T1000 (cell line): ENCODE measurements at places on chromosomes 12 and 14.

GRCh38 chr14:75497191-75497590 lies 25.1 kb upstream of the BATF start:
- DNase-seq, result no peak

GRCh38 chr12:121490401-121491281 lies 90.2 kb downstream of the KDM2B start:
- no peak for DNase-seq

GRCh38 chr12:5171701-5172100 lies 128.0 kb downstream of the KCNA5 start:
- DNase-seq, result no peak

- DNase-seq, result no peak
Observed at GRCh38 chr12:110159671-110160245, 35.6 kb downstream of the IFT81 start.

DNA sequence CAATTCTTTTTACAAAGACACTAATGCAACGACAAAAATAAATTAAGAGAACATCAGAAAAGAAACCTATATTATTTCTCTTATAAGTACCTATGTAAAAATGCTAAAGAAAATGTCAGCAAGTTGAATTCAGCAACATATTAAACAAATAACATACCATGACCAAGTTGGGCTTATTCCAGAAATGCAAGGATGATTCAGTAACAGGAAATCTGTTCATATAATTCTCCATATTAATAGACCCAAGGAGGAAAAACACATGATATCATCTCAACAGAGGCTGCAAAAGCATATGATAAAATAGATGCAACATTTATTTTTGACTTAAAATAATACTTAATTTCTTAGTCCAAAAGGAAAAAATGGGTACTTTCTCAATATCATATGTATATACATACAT lies 25.1 kb upstream of the GPHB5 start:
- DNase-seq, result no peak

DNA sequence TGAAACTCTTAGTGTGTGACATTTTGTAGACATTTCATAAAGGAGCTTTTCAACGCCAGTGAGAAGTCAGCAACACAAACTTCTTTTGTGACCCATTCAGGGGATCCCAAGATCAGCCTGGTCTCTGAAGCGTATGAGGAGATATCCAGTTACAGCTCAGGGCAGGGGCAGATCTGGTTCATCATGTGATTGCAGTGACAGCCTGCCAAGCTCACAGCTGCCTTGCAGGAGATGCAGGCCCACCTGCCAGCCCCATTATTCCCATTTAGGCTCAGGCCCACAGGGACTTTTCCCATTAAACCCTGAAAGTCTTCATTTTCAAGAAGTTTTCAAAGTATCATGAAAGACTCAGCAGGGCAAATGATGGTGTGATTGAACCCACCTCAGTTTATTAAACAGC lies 38.3 kb downstream of the SRGAP1 start:
- DNase-seq, result no peak

- no peak for DNase-seq
Observed at GRCh38 chr14:88188745-88189416, 134.2 kb downstream of the KCNK10 start.

DNA sequence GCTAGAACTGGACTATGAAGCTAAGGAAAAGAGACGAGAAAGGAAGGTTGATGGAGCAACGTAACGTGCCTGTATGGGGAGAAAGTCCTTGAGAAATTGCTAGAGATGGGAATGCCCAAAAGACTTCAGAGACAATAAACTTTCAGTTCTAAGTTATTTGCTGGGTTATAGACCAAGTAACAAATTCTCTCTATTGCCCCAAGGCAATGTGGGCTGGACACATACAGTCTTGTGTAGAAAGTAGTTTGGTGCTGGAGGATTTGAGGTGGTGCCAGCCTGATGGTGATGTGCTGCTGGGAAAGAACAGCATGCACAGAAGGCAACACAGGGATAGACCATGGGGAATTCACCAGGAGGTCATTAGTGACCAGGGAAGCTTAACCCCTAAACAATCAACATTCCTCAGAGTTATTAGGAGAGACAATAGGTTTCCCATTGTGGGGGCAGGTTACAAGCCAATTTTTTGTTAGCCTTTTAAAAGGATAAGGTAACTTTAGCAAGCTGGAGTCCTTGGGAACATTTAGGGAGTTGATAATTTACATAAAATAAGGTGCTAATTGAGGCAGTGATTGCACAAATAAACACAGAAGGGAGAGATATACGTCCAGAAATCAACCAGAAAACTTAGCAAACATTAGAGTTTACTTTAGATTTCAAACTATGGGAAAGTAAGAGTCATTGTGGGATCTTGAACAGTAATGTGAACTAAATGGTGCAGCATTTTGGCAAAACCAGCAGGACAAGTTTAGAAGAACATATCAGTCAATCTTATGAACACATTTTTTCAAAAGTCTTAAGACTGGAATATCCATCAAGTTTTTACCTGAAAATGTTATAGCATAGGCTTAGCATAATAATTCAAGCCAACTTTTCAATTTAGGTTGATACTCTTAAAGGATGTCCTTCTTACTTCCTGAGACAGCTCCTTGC lies 61.4 kb downstream of the LMNTD1 start:
- no peak for DNase-seq

GRCh38 chr14:97575677-97576076 lies 778.5 kb downstream of the VRK1 start:
- DNase-seq, result no peak

DNA sequence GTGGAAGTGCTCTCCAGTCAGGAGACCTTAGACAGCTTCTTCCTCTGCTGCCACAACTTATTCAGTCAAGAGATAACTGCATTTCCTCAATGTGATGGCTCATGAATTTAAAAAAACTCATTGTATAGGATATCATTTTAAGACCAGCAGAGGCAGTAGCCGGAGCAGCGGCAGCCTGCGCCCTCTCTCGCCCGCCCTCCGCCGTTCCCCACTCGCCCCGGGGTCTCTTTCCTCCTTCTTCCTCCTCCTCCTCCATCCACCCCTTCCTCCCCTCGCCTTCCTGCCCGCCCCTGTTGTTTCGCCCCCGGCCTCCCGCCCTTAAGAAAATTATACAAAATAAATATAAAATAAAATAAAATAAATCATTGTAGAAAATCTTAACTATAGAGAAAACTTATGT lies 687.6 kb downstream of the FLRT2 start:
- no peak for DNase-seq

DNA sequence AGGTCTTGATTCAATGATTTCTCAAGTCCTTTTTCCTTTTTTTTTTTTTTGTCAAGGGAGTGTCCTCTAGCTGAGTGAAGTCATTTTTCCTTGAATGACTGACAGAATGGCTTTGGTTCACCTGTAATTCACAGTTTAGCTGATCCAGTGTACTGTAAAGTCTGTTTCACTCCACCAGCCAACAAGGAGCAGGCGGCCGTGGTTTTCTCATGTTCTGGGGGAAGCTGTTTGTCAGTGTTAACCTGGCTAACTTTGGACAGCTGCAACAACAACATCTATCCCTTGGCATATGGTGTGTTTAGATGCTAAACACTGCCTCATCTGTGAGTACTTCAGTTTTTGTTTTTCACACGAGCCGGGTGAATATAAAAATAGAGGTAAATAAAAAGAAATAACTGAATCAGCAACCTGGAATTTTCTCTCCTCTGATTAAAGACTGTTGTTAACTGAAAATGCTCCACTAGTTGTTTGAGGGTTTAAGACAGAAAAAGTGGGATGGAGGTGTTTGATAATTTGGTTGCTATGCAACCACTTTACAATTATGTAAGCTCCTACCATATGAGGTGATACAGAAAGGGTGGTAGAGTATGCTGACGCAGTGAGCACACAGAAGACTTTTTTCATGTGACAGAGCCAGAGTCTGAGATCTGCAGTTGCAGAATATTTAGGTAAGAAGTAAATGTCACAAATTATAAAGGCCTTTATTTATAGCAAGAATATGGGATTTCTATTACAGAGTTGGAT lies 50.3 kb upstream of the SLC2A13 start:
- no peak for DNase-seq

- no peak for DNase-seq
Observed at GRCh38 chr14:36671149-36671548, 9.5 kb downstream of the PAX9 start.

GRCh38 chr12:25906651-25907340 lies 51.7 kb upstream of the RASSF8 start:
- DNase-seq, result no peak

DNA sequence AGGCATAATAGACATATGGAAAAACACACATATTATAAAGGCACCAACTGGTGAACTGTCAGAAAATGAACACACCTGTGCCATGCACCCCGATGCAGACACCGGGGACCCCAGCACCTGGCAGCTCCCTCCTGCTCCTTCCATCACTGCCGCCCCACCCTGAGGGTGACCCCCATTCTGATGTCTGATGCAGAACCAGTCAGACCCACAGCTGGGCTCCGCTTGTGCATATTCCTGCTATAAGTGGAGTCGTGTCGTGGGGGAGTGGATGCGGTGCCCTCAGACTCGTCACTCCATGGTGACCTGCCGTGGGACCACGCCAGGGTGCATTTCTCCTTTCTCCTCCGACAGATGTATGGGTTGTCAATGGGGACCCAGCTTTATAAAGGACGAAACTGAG lies 45.7 kb upstream of the MEG3 start:
- no peak for DNase-seq

- DNase-seq, result no peak
Observed at GRCh38 chr14:99217066-99217955, 54.7 kb downstream of the BCL11B start.

DNA sequence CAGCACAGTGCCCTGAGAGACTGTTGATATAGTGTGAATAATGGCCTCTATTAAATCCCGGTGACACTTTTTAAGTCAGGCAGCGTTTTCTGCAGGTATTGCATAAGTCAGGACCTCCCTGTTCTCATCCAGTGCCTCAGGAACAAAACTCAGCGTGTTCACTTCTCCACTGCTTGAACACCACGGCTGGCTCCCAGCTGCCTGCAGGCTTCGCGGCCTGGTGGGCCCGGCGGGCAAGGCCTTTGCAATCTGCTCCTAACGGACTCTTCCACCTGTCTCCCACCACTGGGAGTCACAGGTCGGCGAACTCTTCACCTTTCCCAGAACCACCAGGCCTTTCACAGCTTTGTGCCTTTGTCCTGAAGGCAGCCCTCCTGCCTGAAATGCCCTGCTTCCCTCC lies 18.7 kb downstream of the RFX4 start:
- no peak for DNase-seq

- DNase-seq, result no peak
Observed at GRCh38 chr14:104442107-104442551, 137.4 kb upstream of the C14orf180 start.

- no peak for DNase-seq
Observed at GRCh38 chr14:103133210-103134140, 10.2 kb downstream of the TNFAIP2 start.

DNA sequence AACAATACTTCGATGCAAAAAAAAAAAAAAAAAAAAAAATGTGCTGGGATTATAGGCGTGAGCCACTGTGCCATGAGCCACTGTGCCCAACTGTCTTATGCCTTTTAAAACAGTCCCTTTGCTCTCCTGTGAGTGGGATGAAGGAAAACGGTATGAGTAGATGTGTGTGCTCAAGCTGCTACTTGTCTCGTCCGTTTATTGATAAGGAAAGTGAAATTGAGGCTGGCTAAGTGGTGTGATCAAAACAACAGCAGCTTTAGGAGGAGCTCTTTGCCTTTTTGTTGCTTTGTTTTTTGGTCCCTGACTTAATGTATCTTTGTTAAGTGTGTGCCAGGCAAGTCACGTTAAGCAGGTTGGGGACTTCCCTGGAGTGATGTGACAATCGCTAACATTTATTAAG lies 275.9 kb downstream of the TMEM132C start:
- no peak for DNase-seq

GRCh38 chr14:99157676-99158075 lies 114.3 kb downstream of the BCL11B start:
- no peak for DNase-seq

GRCh38 chr12:4261655-4262054 lies 11.9 kb upstream of the CCND2 start:
- no peak for DNase-seq

GRCh38 chr12:51953864-51954263 lies 2.4 kb downstream of the ACVR1B start:
- DNase-seq, result no peak

- peak; percentile 5 for DNase-seq
Observed at GRCh38 chr12:32365473-32366064, 33.8 kb upstream of the FGD4 start.

DNA sequence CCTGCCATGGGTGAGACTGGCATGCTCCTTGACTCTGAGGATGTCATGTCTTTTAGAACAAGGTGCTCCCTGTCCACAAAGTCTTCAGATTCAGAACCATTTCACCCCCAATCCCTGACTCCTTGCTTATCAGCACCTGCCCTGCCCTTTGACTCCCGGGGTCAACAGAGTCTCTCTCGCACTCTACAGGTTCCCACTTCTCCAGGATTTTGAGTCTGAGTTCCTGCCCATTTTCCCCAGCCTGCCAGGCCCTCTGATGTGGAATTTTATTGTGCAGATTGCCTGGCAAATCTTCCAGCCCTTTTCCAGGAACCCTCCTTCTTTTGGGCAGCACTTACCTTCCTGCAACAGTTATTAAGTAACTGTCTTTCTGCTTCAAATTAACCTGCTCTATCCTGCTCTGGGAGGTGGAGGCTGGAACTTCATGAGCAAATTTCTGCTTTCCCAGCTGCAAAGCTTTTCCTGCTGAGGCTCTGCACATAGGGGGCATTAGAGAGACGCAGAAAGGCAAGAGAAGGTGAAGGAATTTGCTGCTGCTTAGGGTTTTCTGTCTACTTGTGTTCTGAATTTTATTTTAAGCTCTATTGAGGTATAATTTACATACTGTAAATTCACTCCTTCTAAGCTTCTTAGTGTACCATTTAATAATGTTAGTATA lies 259.1 kb downstream of the PCNX1 start:
- DNase-seq, result no peak

DNA sequence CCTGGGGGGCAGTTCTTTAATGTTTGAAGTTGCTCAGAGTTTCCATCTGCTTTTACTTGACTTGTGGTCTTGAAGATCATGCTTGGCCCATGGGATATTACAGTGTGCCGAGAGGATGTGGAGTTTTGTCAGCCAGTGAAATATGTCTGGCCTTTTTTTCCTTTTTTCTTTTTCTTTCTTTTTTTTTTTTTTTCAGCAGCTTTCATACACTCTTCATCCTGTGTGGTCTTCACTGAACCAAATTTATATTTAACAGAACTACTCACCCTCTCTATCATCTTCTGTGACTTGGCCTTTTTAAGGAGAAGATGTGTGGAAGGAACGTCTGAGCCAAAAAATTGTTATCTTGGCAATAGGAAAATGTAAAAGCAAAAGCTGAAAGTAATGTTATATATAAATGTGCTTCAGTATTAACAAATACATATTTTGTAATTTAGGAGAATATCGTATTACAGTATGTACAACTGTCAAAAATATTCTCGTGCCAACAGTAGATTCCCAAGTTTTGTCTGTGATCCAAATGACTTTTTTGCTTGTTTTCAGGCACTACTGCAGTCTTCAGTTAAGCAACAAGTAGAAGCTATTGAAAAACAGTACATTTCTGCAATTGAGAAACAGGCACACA lies 200.6 kb downstream of the CCDC91 start:
- DNase-seq, result no peak

DNA sequence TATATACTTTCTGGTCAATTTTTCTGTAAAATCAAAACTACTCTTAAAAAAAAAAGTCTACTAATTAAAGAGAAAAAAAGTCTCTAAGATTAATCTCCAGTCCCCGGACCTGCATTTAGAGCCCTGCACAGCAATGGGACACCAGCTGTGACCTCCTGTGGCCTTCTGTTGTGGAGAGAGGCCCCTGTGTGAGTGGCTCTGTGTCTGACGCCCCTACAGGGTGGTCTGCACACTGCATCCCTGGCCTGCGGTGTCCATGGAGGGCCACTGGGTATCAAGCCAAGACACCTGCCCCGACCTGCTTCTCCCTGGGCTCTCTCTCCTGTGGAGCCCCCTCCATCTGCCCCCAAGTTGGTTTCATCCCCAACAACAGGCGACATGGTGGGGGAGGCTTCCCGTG lies 248.0 kb upstream of the DIO3 start:
- DNase-seq, result no peak
